CD8-positive, alpha-beta memory T cell (primary cell): ENCODE measurements at places on chromosomes 2 and 18. TPM values are rescaled to one million over a fixed set of nuclear protein-coding genes. Genes with fewer than 3 reads are reported as not detected.

ACMSD gene
- total RNA-seq: not detected

GRCh38 chr2:237120916-237121315 is 35.2 kb downstream of the COPS8 start:
- H3K27ac ChIP-seq: no peak overlapping the region
- no peak overlapping the region for H3K4me3 ChIP-seq
- DNase-seq: no peak
- no peaks in the 10 kb centered on the region for H3K27me3 ChIP-seq
- no peaks in the 10 kb centered on the region for H3K36me3 ChIP-seq

DNA sequence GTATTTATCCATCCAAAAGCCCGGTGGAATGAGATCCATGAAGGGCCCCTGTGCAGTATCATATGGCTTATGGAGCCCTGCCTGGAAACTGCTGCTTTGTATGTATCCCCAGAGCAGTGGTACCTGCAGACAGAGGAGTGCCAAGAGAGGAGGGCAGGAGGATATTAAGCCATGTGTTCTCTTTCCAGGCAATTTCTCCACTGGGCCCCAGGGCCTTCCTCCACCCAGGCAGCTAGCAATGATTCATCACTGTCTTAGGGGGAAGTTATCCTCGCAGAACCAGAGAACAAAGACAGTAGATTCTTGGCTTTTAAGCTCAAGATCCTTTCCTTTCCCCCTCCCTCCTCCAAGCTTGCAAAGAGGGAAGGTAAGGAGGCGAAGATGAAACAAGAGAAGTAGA is 98.1 kb downstream of the LRRC30 start:
- H3K4me3 ChIP-seq: no peak overlapping the region
- no peak overlapping the region for H3K27ac ChIP-seq
- H3K27me3 ChIP-seq: no peaks in the 10 kb centered on the region

- no peaks in the 10 kb centered on the region for H3K27me3 ChIP-seq
- no peaks in the 10 kb centered on the region for H3K36me3 ChIP-seq
- H3K27ac ChIP-seq: no peak overlapping the region
- H3K4me3 ChIP-seq: no peak overlapping the region
- DNase-seq: no peak
These were observed 337.7 kb downstream of the MEIS1 start for GRCh38 chr2:66772618-66773017.

MBP gene
- total RNA-seq: 60.0 TPM

DNA sequence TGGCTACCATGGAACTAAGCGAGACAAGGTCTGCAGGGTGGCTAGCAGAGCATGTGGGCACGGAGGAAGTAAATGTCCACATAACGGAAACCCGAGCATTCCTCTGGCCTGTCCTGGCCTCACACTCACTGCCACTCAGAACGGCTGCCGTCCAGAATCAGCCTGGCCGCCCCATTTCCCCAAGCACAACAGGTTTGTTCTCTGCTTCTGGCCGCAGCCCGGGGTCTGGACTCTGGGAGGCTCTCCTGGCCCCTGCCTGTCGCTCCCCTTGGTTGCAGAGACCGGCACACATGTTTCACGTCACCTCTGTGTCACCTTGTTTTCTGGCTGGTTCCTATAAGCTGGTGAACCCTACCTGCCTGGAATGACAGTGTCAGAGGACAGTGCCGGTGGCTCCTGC is 69.3 kb downstream of the GLI2 start:
- no peak overlapping the region for H3K4me3 ChIP-seq
- H3K27me3 ChIP-seq: no peaks in the 10 kb centered on the region
- H3K4me1 ChIP-seq: no peaks in the 10 kb centered on the region

GRCh38 chr2:178628605-178629004 is 148.3 kb downstream of the PLEKHA3 start:
- H3K27me3 ChIP-seq: no peaks in the 10 kb centered on the region
- no peaks in the 10 kb centered on the region for H3K36me3 ChIP-seq
- no peak overlapping the region for H3K4me3 ChIP-seq
- no peaks in the 10 kb centered on the region for H3K4me1 ChIP-seq

DNA sequence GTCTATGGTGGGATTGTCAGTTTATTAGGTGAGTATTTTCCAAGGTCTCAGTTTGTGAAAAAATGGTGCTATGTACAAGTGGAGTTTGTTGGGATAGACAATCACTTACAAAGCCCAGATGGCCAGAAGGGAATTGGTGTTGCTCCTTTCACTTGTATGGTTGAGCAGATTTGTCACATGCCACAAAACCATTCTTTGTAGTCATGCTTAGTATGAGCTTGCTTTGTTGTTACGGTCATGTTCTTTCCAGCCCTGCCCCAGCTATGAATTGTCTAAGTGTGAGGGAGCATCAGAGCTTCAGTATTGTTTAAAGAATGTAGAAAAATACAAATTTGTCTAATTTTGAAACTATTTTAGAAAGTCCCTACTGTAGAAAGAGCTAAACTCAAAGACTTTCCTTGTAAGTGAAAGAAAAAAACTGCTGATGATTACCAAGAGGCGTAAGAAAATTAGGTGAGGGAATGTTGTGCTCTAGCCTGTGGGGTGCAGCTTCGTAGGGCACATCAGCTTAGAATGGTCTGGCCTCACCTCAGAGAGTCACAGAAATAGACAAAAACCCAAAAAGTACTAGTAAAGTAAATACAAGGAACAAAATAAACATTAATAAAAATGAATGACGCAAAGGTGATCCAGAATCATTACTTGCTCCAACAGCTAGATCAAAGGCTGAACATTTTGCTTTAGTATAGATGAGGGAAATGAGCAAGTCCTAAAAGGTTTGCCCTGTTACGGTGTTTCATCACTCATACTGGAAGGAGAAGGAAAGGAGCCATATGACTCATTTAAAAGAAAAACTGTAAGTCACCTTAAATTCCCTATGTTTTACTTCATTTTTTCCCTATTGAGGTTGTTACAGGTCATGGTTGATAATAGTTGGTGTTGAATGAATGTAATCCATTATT is 9.2 kb downstream of the TGIF1 start:
- no peak for DNase-seq
- peaks cover 17% of the 10 kb centered on the region for H3K36me3 ChIP-seq
- no peaks in the 10 kb centered on the region for H3K27me3 ChIP-seq

- H3K4me3 ChIP-seq: no peak overlapping the region
- H3K27me3 ChIP-seq: no peaks in the 10 kb centered on the region
- no peak for DNase-seq
These were observed 80.2 kb downstream of the EFEMP1 start for GRCh38 chr2:55843096-55843993.

OTOS gene
- not detected for total RNA-seq

DNA sequence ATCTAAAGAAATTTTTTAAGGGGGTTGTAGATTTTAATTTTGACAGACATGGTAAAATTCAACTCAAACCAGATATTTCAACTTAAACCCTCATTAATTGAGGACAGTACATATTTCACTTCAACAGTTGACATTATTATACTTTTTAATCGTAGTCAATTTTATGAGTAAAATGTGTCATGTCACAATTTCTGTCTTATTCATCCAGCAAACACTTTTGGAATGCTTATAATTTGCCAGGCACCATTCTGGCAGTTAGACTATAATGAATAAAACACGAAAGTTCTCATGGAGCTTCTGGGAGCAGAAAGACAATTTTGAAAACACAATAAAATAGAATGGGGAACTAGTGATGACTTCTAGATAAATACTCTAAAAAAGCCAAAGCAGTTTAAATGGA is 1094.8 kb downstream of the SUCLG1 start:
- no peak for DNase-seq
- H3K27me3 ChIP-seq: no peaks in the 10 kb centered on the region
- no peaks in the 10 kb centered on the region for H3K36me3 ChIP-seq
- H3K4me1 ChIP-seq: no peaks in the 10 kb centered on the region
- H3K27ac ChIP-seq: no peak overlapping the region
- H3K4me3 ChIP-seq: no peak overlapping the region

NFATC1 gene
- 45.9 TPM for total RNA-seq

CCDC142 gene
- total RNA-seq: 20.3 TPM

- no peaks in the 10 kb centered on the region for H3K36me3 ChIP-seq
- H3K4me1 ChIP-seq: no peaks in the 10 kb centered on the region
- no peaks in the 10 kb centered on the region for H3K27me3 ChIP-seq
- no peak overlapping the region for H3K27ac ChIP-seq
- DNase-seq: no peak
These were observed 434.2 kb downstream of the LRRTM4 start for GRCh38 chr2:77087987-77088414.

ACTR1B gene
- total RNA-seq: 80.6 TPM

- no peak overlapping the region for H3K27ac ChIP-seq
- H3K4me3 ChIP-seq: no peak overlapping the region
- no peaks in the 10 kb centered on the region for H3K4me1 ChIP-seq
- H3K27me3 ChIP-seq: no peaks in the 10 kb centered on the region
- DNase-seq: no peak
These were observed 20.7 kb downstream of the OTOF start for GRCh38 chr2:26457251-26457666.

GRCh38 chr2:55049821-55050099 is 491 bp downstream of the RTN4 start:
- H3K4me3 ChIP-seq: peak overlapping the region; percentile 94
- no peak for DNase-seq
- peak overlapping the region; percentile 93 for H3K27ac ChIP-seq
- H3K36me3 ChIP-seq: no peaks in the 10 kb centered on the region
- H3K27me3 ChIP-seq: no peaks in the 10 kb centered on the region

CHRNA1 gene
- not detected for total RNA-seq
